ENCODE measurements at places on chromosomes 5 and 9. TPM values are rescaled to one million over a fixed set of nuclear protein-coding genes. Genes with fewer than 3 reads are reported as not detected.

DNA sequence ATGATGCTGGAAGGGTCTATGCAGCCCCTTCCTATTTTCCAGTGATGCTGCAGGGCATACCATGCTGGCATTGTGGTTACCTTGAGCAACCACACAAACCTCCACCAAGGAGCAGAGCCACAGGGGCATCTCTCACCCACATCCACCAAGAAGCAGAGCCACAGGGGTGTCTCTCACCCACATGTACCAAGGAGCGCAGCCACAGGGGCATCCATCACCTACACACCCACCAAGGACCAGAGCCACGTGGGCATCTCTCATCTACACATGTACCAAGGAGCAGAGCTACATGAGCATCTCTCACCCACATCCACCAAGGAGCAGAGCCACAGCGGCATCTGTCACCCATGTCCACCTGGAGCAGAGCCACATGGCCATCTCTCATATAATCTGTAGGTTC is 8.8 kb upstream of the GM2A start:
- no peaks in the 10 kb centered on the region for H3K27me3 ChIP-seq
- no peak overlapping the region for H3K27ac ChIP-seq
- H3K4me3 ChIP-seq: no peak overlapping the region
- peaks cover 56% of the 10 kb centered on the region for H3K4me1 ChIP-seq
- DNase-seq: no peak

The CCDC183 gene
- total RNA-seq: not detected

DNA sequence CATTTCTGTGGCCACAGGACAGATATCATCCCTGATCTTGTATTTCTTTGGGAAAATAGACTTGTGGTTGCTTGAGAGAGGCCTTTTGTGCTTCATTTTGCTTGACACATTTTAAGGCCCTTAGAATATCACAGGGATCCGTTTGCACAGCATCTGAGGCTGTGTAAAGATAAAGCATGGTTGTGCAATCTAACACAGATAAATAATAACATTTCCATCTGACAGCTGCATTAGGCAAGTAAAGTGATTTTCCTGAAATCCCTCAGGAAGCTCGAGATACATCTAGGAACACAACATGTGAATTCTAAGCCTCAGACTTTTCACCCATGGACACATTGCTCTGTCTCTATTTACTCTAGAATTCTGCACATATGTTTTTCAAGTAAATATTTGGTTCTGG is 212.8 kb upstream of the ADAMTSL1 start:
- H3K36me3 ChIP-seq: no peaks in the 10 kb centered on the region

GRCh38 chr5:141501761-141502160 is 12.9 kb downstream of the PCDHGC5 start:
- no peaks in the 10 kb centered on the region for H3K27me3 ChIP-seq
- no peak overlapping the region for H3K27ac ChIP-seq
- no peaks in the 10 kb centered on the region for H3K36me3 ChIP-seq
- peaks cover 6% of the 10 kb centered on the region for H3K4me1 ChIP-seq
- no peak for DNase-seq
- H3K4me3 ChIP-seq: no peak overlapping the region

- no peak for DNase-seq
- H3K27ac ChIP-seq: no peak overlapping the region
- H3K4me3 ChIP-seq: no peak overlapping the region
- H3K4me1 ChIP-seq: peaks cover 2% of the 10 kb centered on the region
- no peaks in the 10 kb centered on the region for H3K36me3 ChIP-seq
Observed at GRCh38 chr5:59099270-59099994, 516.6 kb downstream of the RAB3C start.

GRCh38 chr9:2559192-2560152 is 62.1 kb upstream of the VLDLR start:
- H3K27ac ChIP-seq: no peak overlapping the region
- DNase-seq: no peak
- H3K4me3 ChIP-seq: no peak overlapping the region
- H3K36me3 ChIP-seq: no peaks in the 10 kb centered on the region
